ENCODE measurements at places on chromosomes 2 and 18. TPM values are rescaled to one million over a fixed set of nuclear protein-coding genes. Genes with fewer than 3 reads are reported as not detected.

GRCh38 chr2:196915507-196916189 lies 10.9 kb downstream of the PGAP1 start:
- H3K4me1 ChIP-seq, result no peaks in the 10 kb centered on the region
- DNase-seq, result no peak
- no peak overlapping the region for H3K27ac ChIP-seq

GRCh38 chr18:45249246-45249661 lies 366.0 kb upstream of the SLC14A2 start:
- no peaks in the 10 kb centered on the region for H3K27me3 ChIP-seq
- H3K4me3 ChIP-seq, result no peak overlapping the region
- no peaks in the 10 kb centered on the region for H3K4me1 ChIP-seq

DNA sequence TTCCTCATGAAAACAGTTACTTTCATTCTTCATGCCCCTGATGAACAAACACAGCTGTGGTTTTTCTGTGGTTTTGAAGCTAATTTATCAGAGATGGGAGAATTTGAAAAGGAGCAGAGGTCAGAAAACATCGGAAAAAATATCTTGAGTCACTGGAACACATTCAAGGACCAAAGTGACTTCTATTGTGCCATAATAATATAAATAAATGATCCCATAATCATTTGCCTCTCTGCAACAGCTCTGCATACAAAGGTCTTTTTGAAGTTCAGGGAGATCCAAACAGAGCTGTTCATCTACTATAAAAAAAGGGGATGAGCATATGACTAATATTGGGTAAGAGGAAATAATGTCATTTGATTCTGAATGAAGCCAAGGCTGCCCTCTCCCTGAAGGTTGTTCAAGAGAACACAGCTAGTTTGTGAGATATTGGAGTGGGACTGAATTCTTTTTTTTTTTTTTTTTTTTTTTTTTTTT lies 201.3 kb upstream of the GALNT5 start:
- H3K36me3 ChIP-seq, result no peaks in the 10 kb centered on the region
- H3K27ac ChIP-seq, result no peak overlapping the region
- H3K4me3 ChIP-seq, result no peak overlapping the region
- peak; percentile 69 for DNase-seq
- H3K27me3 ChIP-seq, result no peaks in the 10 kb centered on the region

DNA sequence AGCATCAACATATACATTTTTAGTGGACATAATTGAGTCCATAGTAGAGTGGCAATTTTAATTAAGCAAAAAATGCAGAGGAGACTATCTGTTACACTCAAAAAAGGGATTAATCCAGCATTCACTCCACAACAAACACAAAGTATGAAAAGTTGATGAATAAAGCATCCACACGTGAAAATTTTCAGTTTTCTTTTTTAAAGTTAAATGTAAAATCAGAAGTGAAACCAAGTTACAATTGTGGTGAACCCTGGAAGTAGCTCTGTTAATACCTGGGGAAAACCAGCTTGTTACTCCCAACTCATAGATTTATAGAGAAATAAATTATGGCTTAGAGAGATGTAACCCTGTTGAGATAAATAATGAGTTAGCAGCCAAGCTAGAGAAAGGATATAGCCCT lies 807.8 kb downstream of the TRIB2 start:
- H3K27ac ChIP-seq, result no peak overlapping the region
- no peaks in the 10 kb centered on the region for H3K36me3 ChIP-seq

- H3K4me1 ChIP-seq, result no peaks in the 10 kb centered on the region
- H3K36me3 ChIP-seq, result no peaks in the 10 kb centered on the region
- no peak overlapping the region for H3K27ac ChIP-seq
- H3K4me3 ChIP-seq, result no peak overlapping the region
These were observed 922.5 kb downstream of the SUCLG1 start for GRCh38 chr2:83536556-83536955.

DNA sequence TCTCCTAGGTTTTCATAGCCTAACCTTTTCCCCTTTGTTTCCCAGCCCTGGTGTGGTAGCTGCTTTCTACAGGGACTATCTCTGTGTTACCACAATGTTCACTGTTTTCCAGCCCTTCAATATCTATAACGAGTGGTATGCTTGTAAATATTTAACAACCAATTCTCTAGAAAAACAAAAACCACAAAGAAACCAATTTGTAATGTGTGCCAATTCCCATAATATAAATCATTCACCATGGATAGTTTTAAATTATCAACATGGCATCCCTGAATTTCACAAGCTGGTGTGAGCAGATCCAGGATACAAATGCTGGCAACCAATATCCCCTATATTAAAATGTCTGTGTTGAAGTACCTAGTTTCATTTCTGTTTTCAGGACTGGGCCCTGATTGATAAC lies 207.5 kb upstream of the FBXO11 start:
- H3K4me3 ChIP-seq, result no peak overlapping the region
- H3K27ac ChIP-seq, result no peak overlapping the region
- no peak for DNase-seq
- peaks cover 65% of the 10 kb centered on the region for H3K4me1 ChIP-seq

- peaks cover 19% of the 10 kb centered on the region for H3K4me1 ChIP-seq
- H3K4me3 ChIP-seq, result no peak overlapping the region
- H3K36me3 ChIP-seq, result no peaks in the 10 kb centered on the region
- H3K27me3 ChIP-seq, result peaks cover 4% of the 10 kb centered on the region
- peak; percentile 44 for DNase-seq
These were observed 48.1 kb upstream of the ARL4C start for GRCh38 chr2:234544659-234545611.

GRCh38 chr2:36613801-36614200 lies 15.8 kb upstream of the FEZ2 start:
- H3K4me3 ChIP-seq, result no peak overlapping the region
- H3K27ac ChIP-seq, result no peak overlapping the region
- H3K27me3 ChIP-seq, result no peaks in the 10 kb centered on the region
- no peak for DNase-seq

DNA sequence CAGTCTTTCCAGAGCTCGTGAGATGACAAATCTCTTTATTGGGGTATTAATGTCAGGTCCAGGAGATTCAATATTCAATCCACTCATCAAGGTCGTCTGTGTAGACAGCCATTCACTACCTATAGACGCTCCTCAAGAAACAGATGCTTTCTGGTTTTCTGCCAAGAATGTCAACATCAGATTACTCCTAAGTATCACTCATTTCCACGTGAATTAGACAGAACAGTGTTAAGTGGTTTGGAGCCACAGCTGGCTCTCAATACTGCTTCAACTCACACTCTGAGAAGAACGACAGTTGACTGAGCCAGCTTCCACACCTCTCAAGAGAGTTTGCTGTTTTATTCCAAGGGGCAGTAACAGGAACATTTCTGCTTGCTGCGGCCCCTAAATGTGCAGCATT lies 113.5 kb upstream of the NEDD4L start:
- H3K4me1 ChIP-seq, result peaks cover 38% of the 10 kb centered on the region
- DNase-seq, result no peak
- H3K4me3 ChIP-seq, result peak overlapping the region; percentile 11
- no peaks in the 10 kb centered on the region for H3K27me3 ChIP-seq

DNA sequence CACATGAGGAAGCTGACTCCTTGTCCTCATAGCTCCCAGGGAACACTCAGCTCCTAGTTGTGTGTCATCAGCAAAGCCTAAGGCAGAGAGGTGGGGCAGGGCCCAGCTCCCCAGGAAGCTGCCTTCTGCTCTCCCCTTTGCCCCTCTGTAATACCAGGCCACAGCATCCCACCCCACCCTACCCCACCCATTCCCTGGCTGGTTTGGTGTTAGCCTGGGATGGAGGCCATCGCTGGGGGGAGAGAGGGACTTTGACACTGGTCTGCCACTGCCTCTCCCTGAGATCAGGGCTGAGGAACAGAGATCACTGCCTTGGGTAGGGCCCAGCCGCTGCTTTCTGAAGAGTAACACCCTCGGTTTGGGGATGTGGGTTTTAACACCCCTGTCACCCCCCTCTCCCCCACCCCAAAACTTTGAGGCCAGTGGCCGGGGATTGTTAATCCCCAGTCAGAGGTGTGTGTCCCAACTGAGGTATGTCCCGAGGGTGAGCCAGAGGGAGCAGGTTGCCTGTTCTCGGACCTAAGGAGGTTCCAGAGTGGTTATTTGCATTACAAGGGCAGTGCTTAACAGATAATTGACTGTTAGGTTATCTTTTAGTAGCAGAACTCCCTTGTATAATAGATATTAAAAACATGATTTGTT lies 41.4 kb downstream of the TET3 start:
- peaks cover 3% of the 10 kb centered on the region for H3K36me3 ChIP-seq
- DNase-seq, result no peak
- no peak overlapping the region for H3K4me3 ChIP-seq
- H3K27ac ChIP-seq, result no peak overlapping the region

DNA sequence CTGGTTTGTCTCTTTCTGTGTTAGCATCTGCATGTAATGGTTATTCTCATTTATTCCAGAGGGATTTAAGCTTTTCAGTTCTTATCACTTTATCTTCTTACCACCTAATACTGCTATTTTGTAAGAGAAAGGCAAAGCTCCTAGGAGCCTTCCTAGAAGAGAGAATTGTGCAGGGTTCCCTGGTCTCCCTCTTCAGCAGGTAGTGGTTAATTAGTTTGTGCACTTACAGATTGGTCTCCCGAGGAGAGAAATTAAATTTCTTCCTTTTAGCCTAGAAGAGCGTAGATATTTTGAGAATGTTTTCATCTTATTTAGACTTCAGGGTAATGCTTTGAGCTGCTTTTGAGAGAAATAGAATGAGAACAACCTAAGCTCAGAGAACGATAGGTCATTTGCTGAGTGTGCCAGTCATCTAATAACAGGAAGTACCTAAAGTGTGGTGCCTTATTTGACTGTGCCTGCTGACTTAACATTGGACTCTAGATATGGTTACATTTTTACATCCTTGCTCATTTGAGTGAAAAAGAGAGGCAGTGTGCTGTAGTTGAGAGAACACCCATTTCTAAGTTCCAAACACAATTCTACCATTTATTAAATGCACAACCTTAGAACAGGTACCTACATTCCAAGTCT lies 651.4 kb downstream of the STK39 start:
- H3K4me1 ChIP-seq, result no peaks in the 10 kb centered on the region
- H3K27ac ChIP-seq, result no peak overlapping the region
- no peak for DNase-seq
- H3K4me3 ChIP-seq, result no peak overlapping the region
- no peaks in the 10 kb centered on the region for H3K27me3 ChIP-seq
- H3K36me3 ChIP-seq, result no peaks in the 10 kb centered on the region

DNA sequence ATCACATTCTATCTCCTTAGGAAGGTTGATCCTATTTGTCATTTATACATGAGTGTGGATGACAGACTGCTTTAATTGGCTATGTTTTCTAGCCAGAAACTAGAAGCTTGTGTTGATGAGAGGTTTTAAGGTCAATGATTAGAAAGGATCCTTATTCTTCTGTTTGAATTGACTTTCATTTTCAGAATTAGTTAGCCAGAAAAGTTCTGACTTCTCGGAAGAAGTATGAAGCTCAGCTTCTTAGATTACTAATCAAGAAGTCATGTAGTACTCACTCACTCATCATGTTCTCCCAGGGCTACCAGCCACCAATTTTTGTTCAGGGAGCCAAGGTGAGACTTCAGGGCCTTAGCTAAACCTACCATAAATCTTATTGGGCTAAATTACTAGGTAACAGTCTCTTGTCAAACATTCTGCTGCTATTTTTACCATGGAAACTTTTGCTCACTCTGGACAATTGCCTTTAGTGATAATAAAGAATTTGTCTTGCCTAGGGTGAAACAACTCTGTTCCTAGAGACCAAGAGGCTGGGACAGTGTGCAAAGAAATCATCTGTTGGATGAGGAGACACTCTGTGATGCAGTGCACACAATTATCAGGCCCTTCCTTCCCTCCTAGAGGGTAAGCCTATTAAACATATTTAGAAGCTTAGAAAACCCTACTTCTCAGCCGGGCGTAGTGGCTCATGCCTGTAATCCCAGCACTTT lies 111.6 kb upstream of the DNMT3A start:
- no peak for DNase-seq
- no peak overlapping the region for H3K4me3 ChIP-seq
- no peaks in the 10 kb centered on the region for H3K36me3 ChIP-seq
- H3K27ac ChIP-seq, result no peak overlapping the region
- peaks cover 14% of the 10 kb centered on the region for H3K4me1 ChIP-seq
- H3K27me3 ChIP-seq, result no peaks in the 10 kb centered on the region

DNA sequence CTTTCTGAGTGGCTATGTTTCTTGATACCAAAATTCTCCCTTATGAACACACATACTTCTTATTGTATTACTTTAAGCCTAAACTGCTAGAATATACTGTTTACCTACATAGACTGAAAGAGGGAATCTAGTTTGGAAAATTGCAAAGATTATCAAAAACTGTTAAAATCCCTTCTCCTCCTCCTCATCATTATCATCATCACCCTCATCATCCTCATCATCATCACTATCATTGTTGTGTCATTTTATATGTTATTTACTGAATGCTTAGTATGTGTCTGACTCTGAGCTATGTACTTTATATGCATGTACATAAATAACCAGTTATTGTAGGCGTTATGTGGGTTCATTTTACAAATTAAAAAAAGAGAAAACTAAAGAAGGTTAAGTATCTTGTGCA lies 19.6 kb upstream of the LRP1B start:
- no peak for DNase-seq
- no peaks in the 10 kb centered on the region for H3K27me3 ChIP-seq
- H3K36me3 ChIP-seq, result no peaks in the 10 kb centered on the region

- peaks cover 3% of the 10 kb centered on the region for H3K27me3 ChIP-seq
- no peak within 1 kb of the TSS for H3K27ac ChIP-seq
- H3K36me3 ChIP-seq, result no peaks in the 10 kb centered on the region
- peaks cover 9% of the 10 kb centered on the region for H3K4me1 ChIP-seq
- no peak for DNase-seq
These were observed at the start of gene ANKRD29 for GRCh38 chr18:23662309-23663263. Gene ANKRD29 (minus strand): TSS chr18:23662911. CDS start chr18:23662730, 181 bp downstream.

DNA sequence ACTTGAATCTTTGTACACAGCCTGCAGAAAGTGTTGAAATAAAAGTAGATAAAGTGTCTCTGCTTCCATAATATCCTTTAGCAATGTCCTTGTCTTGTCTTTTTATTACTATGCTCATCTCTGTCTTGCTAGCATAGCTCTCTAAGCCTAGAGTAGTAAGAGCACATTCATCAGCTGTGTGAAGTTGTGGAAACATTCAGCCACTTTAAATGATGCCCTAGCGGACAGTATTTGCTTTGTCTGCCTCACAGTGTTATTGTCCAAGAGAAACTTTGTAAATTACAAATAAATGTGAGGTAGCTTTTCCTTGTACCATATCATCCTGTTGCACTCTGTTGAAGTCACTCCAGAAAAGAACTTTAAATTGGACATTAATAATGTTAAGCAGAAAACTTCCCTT lies 60.3 kb upstream of the TTC21B start:
- no peaks in the 10 kb centered on the region for H3K36me3 ChIP-seq
- DNase-seq, result no peak
- no peak overlapping the region for H3K27ac ChIP-seq
- no peaks in the 10 kb centered on the region for H3K27me3 ChIP-seq
- no peak overlapping the region for H3K4me3 ChIP-seq
- no peaks in the 10 kb centered on the region for H3K4me1 ChIP-seq

- no peaks in the 10 kb centered on the region for H3K27me3 ChIP-seq
- no peaks in the 10 kb centered on the region for H3K4me1 ChIP-seq
- no peaks in the 10 kb centered on the region for H3K36me3 ChIP-seq
- no peak overlapping the region for H3K4me3 ChIP-seq
- no peak for DNase-seq
These were observed 207.4 kb upstream of the NRP2 start for GRCh38 chr2:205474741-205475415.

Gene UGT1A3
- 0.11 TPM for total RNA-seq

Gene IL18R1
- not detected for total RNA-seq

Gene SIX3
- not detected for total RNA-seq

Gene HOXD3
- 0.08 TPM for total RNA-seq

Gene MAL
- not detected for total RNA-seq

Gene SERPINB12
- not detected for total RNA-seq

Measured in HepG2 (cell line).